ENCODE measurements at places on chromosomes 4 and X. TPM values are rescaled to one million over a fixed set of nuclear protein-coding genes. Genes with fewer than 3 reads are reported as not detected.

NONO gene
- 233 TPM for total RNA-seq

POU4F2 gene
- total RNA-seq = not detected

GRCh38 chrX:68936608-68937007 lies 107.8 kb downstream of the EFNB1 start:
- no peak for DNase-seq

GRCh38 chr4:42453612-42454011 lies 56.3 kb downstream of the SHISA3 start:
- no peak for DNase-seq

DNA sequence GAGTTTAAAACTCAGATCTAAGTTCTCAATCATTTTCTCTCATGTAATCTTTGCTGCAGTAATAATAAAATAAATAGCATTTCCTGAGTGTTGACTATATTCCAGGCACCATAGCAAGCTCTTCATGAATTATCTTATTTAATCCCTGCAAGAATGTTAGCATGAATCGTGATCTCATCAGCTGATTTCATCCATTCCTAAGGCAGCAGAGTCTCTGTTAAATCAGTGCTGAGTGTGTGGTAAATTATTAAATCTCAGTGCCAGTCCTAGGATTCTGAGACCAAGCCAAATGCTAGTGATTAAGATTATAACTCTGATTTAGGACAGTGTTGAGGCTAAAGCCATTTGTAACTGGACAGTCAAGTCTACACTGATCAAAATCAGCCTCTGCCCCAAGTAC lies 240.3 kb upstream of the TAPT1 start:
- DNase-seq = no peak

- DNase-seq = no peak
Measured at GRCh38 chr4:147707892-147708672, 23.8 kb upstream of the ARHGAP10 start.

All from lower lobe of right lung (tissue), 2 donors.